ENCODE measurements at places on chromosomes 3 and 15.

DNA sequence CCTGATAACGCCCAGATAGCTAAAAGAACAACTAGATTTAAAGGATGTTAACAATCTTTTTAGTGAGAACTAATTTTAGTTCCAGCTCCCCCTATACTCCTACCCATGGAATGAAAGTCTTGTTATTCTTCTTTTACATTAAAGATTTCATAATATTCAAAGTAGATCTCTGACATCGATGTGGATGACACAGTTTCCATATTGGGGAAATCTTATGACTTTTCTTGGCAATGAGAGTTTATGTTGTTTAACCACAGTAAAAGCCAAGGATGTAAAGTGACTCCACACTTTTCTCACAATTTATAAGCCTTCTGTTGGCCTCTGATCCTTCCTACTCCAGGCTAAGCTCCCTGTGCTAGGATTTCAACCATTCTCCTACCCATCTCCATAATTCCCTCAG, 332.6 kb upstream of the KCNMB2 start:
- DNase-seq = no peak

DNA sequence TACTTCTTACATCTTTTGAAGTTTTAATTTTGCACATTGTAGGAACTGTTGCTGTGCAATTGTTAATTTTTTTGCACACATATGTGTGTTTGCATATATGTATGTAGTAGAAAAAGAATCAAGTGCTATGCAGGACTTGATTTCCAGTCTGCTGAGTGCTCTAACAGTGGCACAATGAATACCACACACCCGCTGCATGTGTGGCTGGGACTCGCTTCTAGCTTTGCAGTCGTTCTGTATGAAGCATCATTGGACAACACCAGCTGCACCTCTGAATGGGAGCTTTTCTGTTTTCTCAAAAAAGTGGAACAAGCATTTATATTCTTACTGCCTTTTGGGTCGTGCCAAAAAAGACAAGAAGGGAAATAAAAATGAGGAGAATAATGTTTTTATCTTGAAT, 564.7 kb downstream of the FOXP1 start:
- DNase-seq = no peak

DNA sequence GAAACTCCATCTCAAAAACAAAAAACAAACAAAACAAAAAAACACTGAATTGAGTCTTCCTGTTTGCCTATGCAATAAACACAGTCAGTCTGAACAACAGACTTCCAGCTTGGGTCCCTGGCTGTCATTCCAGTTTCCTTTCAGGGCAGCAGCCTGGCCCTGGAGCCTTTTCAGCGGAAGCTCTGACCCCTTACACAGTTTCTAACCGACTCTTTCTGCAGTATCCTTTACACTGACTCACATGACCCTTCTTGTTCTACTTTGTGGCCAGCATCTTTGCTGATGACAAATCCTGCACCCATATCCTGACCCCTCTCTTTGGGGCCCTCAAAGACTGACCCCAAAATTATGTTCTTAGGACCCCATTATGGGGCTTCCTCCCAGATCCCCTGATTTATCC, 38.3 kb upstream of the INO80 start:
- no peak for DNase-seq

- DNase-seq = no peak
Observed at GRCh38 chr15:53811530-53811929, 52.1 kb upstream of the WDR72 start.

GRCh38 chr15:90354986-90355385, 2.9 kb downstream of the ZNF774 start:
- no peak for DNase-seq

- DNase-seq = peak; percentile 64
Observed at GRCh38 chr3:13718436-13718835, 161.4 kb downstream of the WNT7A start.

GRCh38 chr15:28942046-28942445, 56.3 kb downstream of the APBA2 start:
- DNase-seq = peak; percentile 64

GRCh38 chr3:122609798-122610559, 32.5 kb downstream of the PARP15 start:
- no peak for DNase-seq

- DNase-seq = no peak
Observed at GRCh38 chr3:4850928-4851265, 128.3 kb upstream of the BHLHE40 start.

- no peak for DNase-seq
Observed at GRCh38 chr3:146640361-146640760, 35.2 kb upstream of the PLSCR5 start.

- DNase-seq = no peak
Observed at GRCh38 chr15:98845138-98845884, 162.3 kb downstream of the PGPEP1L start.

DNA sequence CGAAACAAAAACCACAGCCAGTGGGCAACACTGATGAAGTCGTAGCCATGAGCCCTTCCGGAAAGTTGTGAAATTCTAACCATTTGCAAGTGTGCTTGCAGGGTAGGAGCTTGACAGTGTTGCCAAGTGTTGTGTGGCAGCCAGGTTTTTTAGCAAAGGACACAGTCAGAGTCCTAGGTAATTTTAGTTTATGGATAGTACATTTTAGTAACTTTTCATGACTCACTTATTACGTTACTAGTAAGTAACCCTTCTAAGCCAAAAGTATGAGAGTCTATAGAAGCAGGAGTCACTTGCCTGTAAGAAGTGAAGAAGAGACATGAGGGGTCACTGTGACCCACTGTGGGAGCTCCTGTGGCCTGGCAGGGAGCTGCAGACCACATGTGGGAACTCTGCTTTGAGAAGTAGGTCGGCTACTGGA, 54.8 kb upstream of the ADPGK start:
- DNase-seq = no peak

DNA sequence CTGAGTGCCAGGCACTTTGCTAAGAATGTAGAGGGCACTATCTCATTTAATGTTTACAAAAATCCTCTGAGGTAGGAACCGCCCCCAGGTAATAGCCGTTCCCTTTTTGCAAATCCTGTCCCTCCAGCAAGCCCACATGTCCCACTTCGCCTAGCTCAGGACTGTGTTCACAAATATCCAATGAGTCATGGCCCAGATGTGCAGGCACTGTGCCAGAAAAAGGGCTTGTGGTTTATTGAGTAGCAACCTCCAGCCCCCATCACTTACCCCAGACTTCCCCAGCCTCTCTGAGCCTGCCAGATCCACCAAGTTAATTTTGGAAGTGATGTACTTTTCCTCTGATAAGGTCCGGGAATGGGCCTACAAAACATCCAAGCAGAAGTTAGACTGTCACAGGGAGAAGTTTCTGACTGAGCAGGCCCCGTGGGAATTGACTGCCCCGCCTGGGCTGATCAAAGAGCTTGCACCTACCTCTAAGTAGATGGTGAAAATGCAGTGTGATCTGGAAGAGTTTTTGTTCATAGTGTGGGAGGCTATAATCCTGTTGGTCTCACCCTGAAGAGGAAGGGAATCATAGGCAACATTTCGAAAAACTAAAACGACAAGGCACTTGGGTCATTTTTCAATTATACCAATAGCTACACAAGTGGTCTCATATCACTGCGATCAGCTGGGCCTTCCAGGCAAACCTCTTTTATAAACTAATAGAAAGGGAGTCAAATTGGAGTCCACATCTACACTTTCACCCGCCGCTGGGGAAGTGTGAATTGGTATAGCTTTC, 15.7 kb downstream of the KIF9 start:
- DNase-seq = peak; percentile 84

DNA sequence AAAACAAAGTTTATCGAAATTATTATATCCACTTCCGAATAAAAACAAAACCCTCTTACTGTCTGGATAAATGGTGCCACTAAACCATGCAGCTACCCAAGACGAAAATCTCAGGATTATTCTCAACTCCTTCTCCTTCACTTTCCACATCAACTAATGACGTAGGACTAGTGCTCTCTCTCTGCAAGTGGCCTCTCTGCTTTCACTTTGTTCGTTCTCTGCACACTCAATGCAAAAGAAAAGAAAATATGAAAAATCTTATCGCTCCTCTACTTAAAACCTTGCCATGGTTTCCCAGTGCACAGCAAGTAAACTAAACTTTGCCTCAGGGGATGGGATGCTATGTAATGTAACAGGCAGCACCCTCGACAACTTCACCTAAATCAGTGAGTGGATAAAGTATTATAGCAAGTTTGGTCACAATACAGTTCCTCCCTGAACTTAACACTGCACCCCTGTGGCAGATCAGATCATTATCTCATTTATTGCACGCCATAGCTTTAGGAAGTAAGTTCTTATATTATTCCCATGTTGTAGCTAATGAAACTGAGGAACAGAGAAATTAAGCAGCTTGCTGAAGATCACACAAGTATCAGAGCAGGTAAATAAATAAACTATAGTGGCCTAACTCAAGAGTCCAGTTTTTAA, 262.7 kb upstream of the GADL1 start:
- DNase-seq = no peak

- DNase-seq = no peak
Observed at GRCh38 chr3:158167737-158168557, 58.1 kb downstream of the RSRC1 start.

DNA sequence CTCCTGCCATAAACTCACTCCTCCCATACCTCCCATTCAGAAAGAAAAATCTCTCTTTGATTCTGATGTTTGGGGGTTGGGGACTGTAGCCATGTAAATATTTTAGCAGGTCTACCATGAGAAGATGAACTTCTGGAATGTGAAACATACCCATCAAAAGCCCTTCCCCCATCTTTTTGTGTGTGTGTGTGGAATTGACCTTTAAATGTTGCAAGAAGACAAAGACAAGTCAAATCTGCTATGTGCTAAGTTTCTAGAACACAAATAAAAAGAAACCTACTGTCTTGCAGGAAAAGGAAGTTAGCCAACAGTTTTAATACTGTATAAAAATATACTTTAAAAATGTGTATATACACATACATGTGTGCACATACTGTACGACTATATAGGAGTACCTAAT, 29.7 kb upstream of the USP50 start:
- no peak for DNase-seq

DNA sequence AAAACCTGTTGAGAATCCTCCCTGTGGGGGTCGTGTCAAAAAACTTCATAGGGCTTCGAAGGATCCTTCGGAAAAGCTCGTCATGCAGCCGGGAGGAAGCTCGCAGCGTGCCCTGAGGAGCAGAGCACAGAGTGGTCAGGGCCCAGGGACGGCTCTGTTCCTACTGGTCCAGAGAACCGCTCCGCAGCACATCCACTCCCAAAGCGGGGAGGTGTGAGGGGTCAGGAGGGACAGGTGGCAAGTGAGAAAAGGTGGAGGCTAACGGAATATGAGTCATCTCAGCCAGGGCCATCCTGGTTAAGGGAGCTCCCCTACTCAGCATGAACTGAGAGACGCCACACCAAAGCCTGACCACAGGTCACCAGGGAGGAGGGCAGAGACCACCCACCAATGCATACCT, 66.2 kb downstream of the ABCC5 start:
- DNase-seq = no peak

DNA sequence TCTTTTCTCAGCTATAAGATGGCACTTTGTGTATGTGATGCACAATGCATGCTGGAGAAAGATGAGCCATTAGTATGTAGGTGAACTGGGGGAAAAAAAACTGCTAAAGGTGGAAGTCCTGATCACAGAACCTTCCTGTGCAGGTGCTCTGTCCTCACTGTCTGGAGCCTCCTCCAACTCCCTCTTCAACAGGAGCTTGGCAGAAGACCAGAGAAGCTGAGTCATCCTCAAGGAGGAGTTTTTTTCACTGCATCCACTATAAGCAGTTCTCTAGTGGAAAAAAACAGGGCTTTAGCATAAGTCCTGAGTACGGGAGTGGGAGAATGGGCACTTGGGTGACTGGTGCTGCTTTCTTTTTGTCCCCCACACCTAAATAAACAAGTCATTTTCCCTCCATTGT, 168.4 kb upstream of the CADPS start:
- DNase-seq = no peak

DNA sequence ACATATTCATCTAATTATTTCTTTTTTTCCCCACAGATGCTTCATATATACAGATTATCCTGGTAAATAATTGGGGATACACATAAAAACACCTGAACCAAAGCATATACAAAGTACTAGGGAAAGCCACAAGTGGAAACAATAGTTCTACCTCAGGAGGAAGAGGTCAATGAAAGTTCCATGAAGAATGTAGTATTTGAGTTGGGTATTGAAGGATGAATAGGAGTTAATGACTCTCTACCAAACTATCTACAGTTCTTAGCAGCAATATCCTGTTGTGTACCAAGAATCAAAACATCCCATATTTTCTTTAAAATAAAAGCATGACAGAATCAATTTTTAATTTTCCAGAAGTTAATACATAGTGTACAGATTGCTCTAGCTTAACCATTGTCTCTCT, 78.9 kb downstream of the STAC start:
- DNase-seq = no peak

DNA sequence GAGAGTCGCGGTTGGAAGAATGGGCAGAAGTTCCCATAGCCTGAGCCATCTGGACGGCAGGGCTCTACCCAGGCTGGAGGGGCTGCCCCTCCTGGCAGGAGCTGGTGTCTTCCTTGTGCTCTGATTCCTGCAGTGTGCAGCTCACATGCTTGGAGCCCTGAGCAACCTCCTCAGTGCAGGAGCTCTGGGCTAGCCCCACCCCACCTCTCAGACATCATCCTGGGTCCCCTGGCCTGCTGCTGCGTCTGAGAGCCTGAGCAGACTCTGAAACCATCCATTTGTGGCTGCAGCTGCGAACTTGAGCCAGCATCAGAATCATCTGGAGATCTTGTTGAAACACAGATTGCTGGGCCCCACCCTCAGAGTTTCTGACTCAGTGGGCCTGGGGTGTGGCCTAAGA, 42.8 kb downstream of the POMGNT2 start:
- DNase-seq = no peak

GRCh38 chr3:111577798-111578685, 17.1 kb downstream of the ZBED2 start:
- DNase-seq = no peak

DNA sequence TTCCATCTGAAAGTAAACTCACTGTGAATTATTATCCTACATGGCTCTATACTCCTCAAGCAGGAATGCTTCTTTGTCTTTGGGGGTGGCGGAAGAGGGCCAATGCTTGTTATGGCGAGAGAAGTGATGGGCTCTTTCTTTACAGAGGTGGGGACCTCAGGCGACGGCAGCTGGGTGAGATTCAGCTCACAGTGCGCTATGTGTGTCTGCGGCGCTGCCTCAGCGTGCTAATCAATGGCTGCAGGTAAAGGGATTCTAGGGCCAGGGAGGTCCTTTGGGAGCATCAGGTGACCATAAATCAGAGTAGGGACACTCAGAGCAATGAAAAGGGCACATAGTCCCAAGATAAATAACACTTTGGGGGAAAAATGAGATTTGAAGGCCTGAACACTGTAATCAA, 39.0 kb downstream of the ESYT3 start:
- DNase-seq = no peak

DNA sequence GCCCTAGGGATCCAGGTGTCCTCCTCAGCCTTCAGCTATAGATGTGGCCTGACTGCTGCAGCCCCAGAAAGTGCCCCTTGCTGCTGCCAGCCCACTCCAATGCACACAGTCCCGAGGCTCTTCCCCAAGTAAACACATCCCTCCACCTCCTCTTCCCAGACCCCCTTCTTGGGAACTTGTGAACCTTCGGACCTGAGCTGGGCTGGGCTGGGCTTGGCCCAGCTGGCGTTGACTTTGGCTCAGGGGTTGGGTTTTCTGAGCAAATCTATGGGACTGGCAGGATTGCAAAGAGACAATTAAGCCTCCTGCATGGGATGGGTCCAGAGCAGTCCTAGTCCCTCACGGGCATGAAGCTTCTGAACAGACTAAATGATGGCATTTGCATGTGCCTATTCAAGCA, 14.7 kb downstream of the VIPR1 start:
- no peak for DNase-seq

Measured in coronary artery (tissue), 2 donors.